Diencephalon (tissue), 1 donor: ENCODE measurements at places on chromosomes 6 and 20. TPM values are rescaled to one million over a fixed set of nuclear protein-coding genes. Genes with fewer than 3 reads are reported as not detected.

The NUDT3 gene
- total RNA-seq = 149 TPM

The C6orf52 gene
- total RNA-seq = 0.92 TPM

The EXOC2 gene
- 52.1 TPM for total RNA-seq

The HTR1E gene
- total RNA-seq = 3.7 TPM

The CST4 gene
- total RNA-seq = not detected

The EPB41L2 gene
- 67.8 TPM for total RNA-seq

The NR2E1 gene
- total RNA-seq = 11.1 TPM

The MUCL3 gene
- not detected for total RNA-seq

The SPATS1 gene
- total RNA-seq = 1.2 TPM

The NELFCD gene
- total RNA-seq = 50.7 TPM

The CDSN gene
- not detected for total RNA-seq

The DEFB124 gene
- total RNA-seq = not detected

The RAMACL gene
- total RNA-seq = 2.1 TPM

The ANKRD66 gene
- total RNA-seq = 3.5 TPM

The JPH2 gene
- 0.46 TPM for total RNA-seq

The CST2 gene
- total RNA-seq = not detected

The HAO1 gene
- not detected for total RNA-seq

The TSPO2 gene
- not detected for total RNA-seq

The TMEM200A gene
- 21.2 TPM for total RNA-seq

The TREML2 gene
- not detected for total RNA-seq

The ESR1 gene
- 0.92 TPM for total RNA-seq

The ADGRB3 gene
- total RNA-seq = 183 TPM

The PRSS16 gene
- total RNA-seq = not detected

The PERP gene
- total RNA-seq = 1.2 TPM

The BPI gene
- total RNA-seq = 0.46 TPM

The SAMD3 gene
- 19.4 TPM for total RNA-seq

The SMLR1 gene
- total RNA-seq = not detected

The SOX18 gene
- total RNA-seq = 1.6 TPM
